Activated T-helper 1 cell treated with anti-CD3 and anti-CD28 coated beads, Interleukin-2, amount 50 U/mL, for 16 hours (primary cell): ENCODE measurements at places on chromosomes 7 and 10.

GRCh38 chr7:131300572-131301466 is 26.9 kb upstream of the MKLN1 start:
- DNase-seq, result no peak

GRCh38 chr10:69500864-69501468 is 49.7 kb downstream of the TSPAN15 start:
- no peak for DNase-seq

DNA sequence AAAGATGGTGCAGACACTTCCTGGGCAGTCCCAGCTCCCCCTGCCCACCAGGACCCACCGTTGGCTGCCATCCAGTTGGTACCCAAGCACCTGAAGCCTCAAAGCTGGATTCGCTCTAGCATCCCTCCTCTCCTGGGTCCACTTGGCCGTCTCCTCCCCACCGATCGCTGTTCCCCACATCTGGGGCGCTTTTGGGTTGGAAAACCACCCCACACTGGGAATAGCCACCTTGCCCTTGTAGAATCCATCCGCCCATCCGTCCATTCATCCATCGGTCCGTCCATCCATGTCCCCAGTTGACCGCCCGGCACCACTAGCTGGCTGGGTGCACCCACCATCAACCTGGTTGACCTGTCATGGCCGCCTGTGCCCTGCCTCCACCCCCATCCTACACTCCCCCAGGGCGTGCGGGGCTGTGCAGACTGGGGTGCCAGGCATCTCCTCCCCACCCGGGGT is 14.5 kb upstream of the LIMK1 start:
- no peak for DNase-seq

DNA sequence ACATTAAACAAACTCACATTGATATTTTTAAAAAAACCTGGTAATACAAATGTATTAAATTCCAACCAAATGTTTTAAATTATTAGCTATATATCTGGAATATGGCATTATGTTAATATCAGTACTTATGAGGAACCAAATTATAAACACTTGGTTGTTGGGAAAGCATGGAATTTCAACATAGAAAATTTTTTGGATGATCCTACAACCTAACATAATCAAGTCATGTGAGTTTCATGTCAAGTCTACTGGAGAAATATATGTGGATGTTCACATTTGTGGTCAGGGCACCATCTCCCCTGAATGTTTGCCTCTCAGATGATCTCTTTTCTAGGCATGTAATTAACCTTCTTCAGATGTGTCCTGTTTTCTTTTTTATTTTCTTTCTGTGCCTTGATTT is 5.2 kb upstream of the POT1 start:
- no peak for DNase-seq

GRCh38 chr7:135966341-135967043 is 10.7 kb downstream of the MTPN start:
- no peak for DNase-seq

DNA sequence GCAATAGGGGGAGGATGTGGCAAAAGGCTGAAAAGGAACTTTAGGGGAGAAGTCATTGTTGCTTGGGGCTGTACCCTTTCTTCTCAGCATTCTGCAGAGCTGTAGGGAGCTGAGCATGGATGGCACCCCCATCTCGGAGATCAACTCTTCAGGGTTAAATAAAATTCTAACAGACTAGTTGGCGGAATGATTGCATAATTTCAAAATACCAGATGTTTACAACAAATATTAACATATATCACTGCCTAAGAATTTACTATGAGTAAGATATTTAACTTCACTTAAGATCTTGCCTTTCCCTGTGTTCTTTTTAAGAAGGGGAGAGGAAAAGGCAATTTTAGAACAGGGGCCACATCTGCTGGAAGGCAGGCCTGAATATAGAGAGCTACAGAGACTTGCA is 509 bp upstream of the OR2F1 start:
- DNase-seq, result no peak

DNA sequence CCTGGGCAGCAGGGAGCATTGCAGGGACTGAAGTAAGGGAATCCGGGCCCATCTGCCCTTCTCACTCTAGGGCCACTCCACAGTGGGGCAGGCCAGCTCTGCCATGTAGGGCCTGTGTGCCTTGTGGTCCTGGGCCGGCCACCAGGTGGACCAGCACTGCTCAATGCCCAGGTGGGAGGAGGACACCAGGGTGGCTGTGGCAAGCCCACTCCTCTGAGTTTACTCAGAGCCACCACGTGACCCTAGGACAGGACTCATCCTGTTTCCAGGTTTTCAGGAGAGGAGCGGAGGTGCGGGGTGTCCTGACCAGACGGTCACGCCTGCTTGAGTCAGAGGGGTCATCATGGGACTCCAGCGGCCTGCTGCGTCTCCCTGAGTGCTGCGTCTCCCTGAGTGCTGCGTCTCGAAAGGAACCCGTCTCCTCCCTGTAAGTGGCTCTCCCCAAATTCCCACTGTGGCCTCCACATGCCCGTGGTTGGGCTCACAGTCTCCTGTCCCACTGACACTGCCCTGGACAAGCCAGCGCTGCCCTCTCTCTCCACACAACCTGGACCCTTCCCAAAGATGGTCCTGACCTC is 2.9 kb downstream of the CFAP46 start:
- no peak for DNase-seq

GRCh38 chr10:130963052-130963393 is 348.5 kb downstream of the TCERG1L start:
- no peak for DNase-seq
